ENCODE measurements at places on chromosomes 7 and 10. TPM values are rescaled to one million over a fixed set of nuclear protein-coding genes. Genes with fewer than 3 reads are reported as not detected.

Gene FIGNL1
- total RNA-seq = 6.1 TPM

Gene C10orf62
- not detected for total RNA-seq

Gene TMEM184A
- total RNA-seq = 54.3 TPM

Gene TBRG4
- total RNA-seq = 147 TPM

Gene CPEB3
- total RNA-seq = 7.9 TPM

Gene VENTX
- 0.15 TPM for total RNA-seq

Gene HYAL4
- not detected for total RNA-seq
